ENCODE measurements at places on chromosomes 13 and 19.

DNA sequence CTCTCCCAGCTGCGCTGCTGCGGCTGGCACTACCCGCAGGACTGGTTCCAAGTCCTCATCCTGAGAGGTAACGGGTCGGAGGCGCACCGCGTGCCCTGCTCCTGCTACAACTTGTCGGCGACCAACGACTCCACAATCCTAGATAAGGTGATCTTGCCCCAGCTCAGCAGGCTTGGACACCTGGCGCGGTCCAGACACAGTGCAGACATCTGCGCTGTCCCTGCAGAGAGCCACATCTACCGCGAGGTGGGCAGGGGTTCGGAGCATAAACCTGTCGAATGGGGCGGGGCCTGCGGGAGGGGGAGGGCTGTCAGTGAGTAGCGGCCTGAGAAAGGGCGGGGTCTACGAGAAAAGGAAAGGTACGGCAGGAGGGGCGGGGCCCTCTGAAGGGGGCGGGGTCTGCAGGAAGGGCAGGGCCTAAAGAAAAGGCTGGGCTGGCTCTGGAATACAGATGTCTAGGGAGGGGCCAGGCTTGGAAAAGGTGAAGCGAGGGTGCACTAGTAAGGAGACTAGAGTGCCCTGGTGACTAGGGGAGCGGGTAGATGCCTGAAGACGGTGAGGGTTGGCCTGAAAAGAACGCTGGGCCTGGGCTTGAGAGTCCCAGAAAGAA lies 3.6 kb downstream of the CD37 start:
- peaks cover 18% of the 10 kb centered on the region for H3K36me3 ChIP-seq
- peaks cover 20% of the 10 kb centered on the region for H3K4me1 ChIP-seq
- DNase-seq = peak; percentile 89
- H3K27ac ChIP-seq = peak overlapping the region; percentile 88

GRCh38 chr13:45691667-45692066 lies 10.5 kb upstream of the CBY2 start:
- no peak overlapping the region for H3K4me3 ChIP-seq
- no peak overlapping the region for H3K27ac ChIP-seq
- no peaks in the 10 kb centered on the region for H3K36me3 ChIP-seq
- no peak for DNase-seq

GRCh38 chr13:45826731-45827130 lies 24.8 kb downstream of the SIAH3 start:
- peaks cover 3% of the 10 kb centered on the region for H3K4me1 ChIP-seq
- no peak overlapping the region for H3K27ac ChIP-seq
- H3K4me3 ChIP-seq = no peak overlapping the region
- no peak for DNase-seq
- no peaks in the 10 kb centered on the region for H3K36me3 ChIP-seq

DNA sequence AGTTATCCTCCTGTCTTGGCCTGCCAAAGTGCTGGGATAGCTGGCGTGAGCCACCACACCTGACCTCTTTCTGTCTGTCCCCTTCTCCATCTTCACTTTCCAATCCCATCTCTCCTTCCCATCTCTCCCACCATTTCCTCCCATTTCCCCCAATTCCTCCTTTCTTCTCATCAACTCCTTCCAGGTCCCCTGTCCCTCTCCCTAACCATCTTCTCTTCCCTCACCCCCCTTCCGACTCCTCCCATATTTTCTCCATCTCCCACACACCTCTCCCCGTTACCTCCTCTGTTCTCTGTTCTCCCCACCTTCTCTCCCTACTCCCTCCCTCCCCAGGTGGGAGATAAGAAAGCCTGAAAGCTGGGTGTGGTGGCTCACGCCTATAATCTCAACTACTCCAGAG lies 40.6 kb downstream of the KEAP1 start:
- no peaks in the 10 kb centered on the region for H3K36me3 ChIP-seq
- H3K27ac ChIP-seq = no peak overlapping the region
- H3K4me1 ChIP-seq = no peaks in the 10 kb centered on the region
- peaks cover 7% of the 10 kb centered on the region for H3K27me3 ChIP-seq
- no peak for DNase-seq

GRCh38 chr19:16619457-16619856 lies 8.5 kb downstream of the MED26 start:
- H3K36me3 ChIP-seq = no peaks in the 10 kb centered on the region
- no peaks in the 10 kb centered on the region for H3K27me3 ChIP-seq
- peaks cover 6% of the 10 kb centered on the region for H3K4me1 ChIP-seq

DNA sequence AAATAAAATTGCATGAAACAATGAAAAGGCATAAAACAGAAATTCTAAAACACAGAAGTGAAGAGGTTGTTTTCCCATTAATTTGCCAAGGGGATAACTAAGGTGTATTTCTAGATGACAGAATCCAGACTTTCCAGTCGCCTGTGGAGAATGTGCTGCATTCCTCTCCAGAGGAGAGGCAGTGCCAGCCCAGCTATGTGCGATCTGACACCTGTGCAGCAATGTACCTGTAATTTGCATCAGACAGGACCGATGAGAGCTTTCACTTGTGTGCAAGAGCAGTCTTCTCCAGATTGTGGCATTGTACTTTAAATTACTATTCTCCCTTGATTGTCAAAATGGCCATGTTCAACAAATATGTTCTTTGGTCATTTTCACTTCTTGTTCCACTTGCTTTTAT lies 1037.9 kb downstream of the EFNB2 start:
- H3K36me3 ChIP-seq = no peaks in the 10 kb centered on the region
- no peak for DNase-seq
- no peak overlapping the region for H3K4me3 ChIP-seq
- H3K4me1 ChIP-seq = peaks cover 11% of the 10 kb centered on the region
- no peaks in the 10 kb centered on the region for H3K27me3 ChIP-seq

DNA sequence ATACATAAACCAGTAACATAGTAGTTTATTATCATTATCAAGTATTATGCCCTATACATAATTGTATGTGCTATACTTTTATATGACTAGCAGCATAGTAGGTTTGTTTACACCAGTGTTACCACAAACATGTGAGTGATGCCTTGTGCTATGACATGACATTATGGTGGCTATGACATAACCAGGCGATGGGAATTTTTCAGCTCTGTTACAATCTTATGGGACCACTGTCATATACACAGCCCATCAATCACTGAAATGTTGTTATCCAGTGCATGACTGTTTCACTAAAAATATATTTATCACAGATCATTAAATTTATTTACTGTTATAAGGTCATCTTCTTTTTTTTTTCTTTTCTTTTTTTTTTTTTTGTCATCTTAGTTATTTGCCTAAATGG lies 674.5 kb downstream of the PCDH17 start:
- no peaks in the 10 kb centered on the region for H3K27me3 ChIP-seq
- DNase-seq = no peak
- no peaks in the 10 kb centered on the region for H3K36me3 ChIP-seq

DNA sequence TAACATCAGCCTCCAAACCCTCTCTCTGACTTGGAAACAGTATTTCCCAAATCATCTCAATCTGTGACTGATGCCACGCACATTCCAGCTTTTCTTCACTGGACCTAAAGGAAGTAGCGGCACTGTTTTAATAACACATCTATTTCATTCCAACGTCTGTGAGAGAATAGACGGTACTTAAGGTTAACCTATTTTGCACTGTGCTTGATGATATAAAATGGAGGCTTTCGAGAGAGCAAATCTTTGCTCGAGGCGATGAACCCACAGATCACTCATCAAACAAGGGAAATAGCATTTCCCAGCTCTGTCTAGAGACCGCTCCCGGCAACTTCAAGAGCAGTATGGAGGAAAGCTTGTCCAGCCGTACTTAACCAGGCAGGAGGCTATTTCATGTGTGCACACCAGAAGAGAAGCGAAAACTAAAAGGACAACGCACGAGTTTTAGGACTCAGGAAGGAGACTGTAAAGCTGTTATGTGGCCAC lies 2.9 kb downstream of the UBL3 start:
- peaks cover 52% of the 10 kb centered on the region for H3K4me1 ChIP-seq
- DNase-seq = no peak
- H3K4me3 ChIP-seq = peak overlapping the region; percentile 93

DNA sequence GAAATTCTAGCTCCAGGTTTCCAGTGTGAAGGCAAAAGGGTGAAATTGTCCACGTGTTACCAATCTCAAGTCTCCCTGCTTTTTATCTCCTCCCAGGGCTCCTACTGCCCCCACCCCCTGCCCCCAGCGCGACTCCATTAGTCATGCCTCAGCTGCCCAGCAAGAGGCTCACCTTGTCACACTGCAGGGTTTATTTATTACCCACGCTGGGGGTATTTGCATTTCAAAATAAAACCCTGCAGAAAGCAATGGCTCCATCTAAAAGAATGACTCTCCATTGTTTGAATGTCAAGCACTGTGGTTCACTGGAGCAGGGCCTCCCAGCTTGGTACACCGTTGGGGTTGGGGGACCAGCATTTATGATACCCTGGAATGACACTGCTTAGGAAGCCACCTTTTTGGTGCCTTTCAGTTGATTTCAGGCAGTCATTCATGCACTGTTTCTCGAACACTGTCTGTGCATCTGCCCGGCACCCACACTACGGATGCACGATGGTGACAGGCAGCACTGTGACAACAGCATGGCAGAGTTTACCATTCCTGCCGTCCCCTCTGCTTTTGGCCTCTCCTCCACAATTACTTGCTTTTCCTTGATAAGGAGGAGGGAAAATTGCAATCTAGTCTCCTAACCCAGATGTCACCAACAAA lies 9.9 kb upstream of the POP4 start:
- no peak for DNase-seq
- H3K4me1 ChIP-seq = no peaks in the 10 kb centered on the region

GRCh38 chr19:7137120-7137519 lies 67.6 kb downstream of the ZNF557 start:
- DNase-seq = no peak
- H3K27ac ChIP-seq = no peak overlapping the region
- H3K27me3 ChIP-seq = no peaks in the 10 kb centered on the region
- no peak overlapping the region for H3K4me3 ChIP-seq
- H3K4me1 ChIP-seq = no peaks in the 10 kb centered on the region

DNA sequence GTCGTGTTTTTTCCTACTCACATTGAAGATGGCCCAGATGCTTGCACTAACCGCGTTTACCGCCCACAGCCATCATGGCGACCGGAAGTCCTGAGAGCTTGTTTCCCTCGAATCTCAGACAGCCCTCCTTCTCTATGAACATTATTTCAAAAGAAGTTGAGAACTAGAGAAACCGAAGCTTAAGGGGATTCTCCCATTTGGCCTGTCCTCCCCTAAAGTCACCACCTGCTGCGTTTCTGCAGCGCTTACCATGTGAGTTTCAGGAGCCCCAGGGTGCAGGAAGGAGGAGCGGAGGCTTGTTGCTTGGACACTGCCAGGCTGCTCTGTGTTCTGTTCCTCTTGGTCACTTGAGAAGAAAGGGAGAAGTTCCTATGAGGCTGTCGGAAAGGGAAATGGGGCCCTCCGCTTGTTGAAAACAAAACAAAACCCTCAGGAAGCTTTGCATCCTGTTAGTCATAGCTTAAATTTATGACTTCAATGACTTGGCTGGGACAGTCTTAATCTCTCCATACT lies 6.2 kb downstream of the CARD8 start:
- no peaks in the 10 kb centered on the region for H3K27me3 ChIP-seq
- H3K4me3 ChIP-seq = no peak overlapping the region
- DNase-seq = no peak
- no peak overlapping the region for H3K27ac ChIP-seq
- peaks cover 14% of the 10 kb centered on the region for H3K36me3 ChIP-seq

DNA sequence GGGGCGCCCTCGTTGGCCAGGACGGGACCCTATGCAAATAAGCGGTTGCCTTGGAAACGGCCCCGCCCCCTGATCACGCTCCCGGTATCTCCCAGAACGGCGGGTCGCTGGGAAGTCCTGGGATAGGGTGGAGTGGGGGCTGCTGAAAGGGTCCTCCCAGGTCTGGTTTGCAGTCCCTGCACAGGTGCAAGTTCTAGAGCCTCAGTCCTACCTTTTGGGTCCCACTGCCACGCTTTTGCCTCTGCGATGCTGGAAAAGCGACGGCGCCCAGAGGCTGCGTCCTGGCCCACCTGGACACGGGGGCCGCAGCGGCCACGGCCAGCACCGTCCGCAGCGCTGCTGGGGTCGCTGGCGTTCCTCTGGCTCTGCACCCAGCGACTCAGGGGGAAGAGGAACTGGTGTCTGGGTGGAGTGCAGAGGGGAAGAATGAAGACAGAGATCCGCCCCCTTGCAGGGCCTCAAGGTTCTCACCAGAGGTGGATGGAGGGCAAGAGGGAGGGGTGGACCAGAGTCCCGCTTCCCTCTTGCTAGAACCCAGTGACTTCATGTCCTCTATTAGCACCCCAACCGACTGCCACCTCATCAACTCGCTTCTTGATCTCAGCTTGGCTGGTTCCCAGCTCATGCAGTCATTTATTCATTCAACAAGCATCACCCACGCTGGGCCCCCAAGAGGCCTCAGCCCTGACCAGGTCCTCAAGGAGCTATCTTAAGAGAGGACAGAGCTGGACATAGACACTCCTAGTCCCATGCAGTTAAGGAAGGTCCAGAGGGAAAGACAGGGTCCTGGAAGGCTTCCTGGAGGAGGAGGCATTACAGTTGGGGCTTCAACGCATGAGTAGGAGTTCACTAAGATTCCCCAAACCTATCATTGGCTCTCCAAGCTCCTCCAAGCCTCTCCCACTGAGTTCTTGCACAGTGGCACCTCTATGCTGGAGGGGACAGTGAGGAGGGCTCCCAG lies at the start of gene LRRC25:
Gene LRRC25, minus strand, starts transcription at position 381 of the 961 bp plus-strand sequence. CDS start 659 bp downstream, outside the sequence.
- no peaks in the 10 kb centered on the region for H3K36me3 ChIP-seq
- H3K27me3 ChIP-seq = no peaks in the 10 kb centered on the region
- peaks cover 7% of the 10 kb centered on the region for H3K4me1 ChIP-seq
- H3K27ac ChIP-seq = no peak within 1 kb of the TSS
- no peak within 1 kb of the TSS for H3K4me3 ChIP-seq
- no peak for DNase-seq

DNA sequence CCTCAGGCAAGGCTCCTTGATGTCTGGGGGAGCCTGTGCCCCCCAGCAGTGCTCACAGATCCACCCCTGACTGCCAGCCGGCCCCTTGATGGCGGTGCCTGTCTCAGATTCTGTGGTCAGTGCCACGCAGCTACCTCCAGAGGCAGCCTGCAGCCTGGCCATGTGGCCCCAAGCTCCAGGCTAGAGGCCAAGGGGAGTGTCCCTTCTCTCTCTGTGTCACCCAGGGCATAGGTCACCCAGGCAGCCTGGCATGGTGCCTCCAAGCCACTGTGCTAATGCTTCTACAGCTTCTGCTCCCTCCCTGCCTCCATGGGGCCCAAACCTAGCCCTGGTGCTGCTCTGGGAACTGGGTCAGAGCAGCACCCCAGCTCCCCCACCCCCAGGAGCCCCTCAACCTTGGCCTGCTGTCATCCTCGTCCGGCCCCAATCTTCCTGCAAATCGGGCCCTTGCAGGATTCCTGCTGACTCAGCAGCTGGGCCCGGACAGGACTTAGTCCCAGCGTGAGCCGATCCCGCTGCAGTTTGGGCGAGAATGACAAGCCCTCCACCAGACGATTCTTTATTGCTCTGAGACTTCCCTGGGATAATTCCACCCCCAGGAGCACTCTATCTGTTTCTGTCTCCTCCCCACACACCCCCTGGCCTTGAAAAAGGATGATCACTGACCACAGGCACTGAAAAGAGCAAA lies 2.8 kb upstream of the ARL11 start:
- no peaks in the 10 kb centered on the region for H3K36me3 ChIP-seq
- peaks cover 8% of the 10 kb centered on the region for H3K4me1 ChIP-seq
- DNase-seq = no peak
- H3K27me3 ChIP-seq = no peaks in the 10 kb centered on the region
- no peak overlapping the region for H3K4me3 ChIP-seq
